ENCODE measurements at places on chromosomes 7 and 10.

GRCh38 chr10:71375952-71376351, 20.8 kb upstream of the CDH23 start:
- no peak for DNase-seq

- DNase-seq, result no peak
These were observed 52.8 kb upstream of the KCNIP2 start for GRCh38 chr10:101896225-101896877.

DNA sequence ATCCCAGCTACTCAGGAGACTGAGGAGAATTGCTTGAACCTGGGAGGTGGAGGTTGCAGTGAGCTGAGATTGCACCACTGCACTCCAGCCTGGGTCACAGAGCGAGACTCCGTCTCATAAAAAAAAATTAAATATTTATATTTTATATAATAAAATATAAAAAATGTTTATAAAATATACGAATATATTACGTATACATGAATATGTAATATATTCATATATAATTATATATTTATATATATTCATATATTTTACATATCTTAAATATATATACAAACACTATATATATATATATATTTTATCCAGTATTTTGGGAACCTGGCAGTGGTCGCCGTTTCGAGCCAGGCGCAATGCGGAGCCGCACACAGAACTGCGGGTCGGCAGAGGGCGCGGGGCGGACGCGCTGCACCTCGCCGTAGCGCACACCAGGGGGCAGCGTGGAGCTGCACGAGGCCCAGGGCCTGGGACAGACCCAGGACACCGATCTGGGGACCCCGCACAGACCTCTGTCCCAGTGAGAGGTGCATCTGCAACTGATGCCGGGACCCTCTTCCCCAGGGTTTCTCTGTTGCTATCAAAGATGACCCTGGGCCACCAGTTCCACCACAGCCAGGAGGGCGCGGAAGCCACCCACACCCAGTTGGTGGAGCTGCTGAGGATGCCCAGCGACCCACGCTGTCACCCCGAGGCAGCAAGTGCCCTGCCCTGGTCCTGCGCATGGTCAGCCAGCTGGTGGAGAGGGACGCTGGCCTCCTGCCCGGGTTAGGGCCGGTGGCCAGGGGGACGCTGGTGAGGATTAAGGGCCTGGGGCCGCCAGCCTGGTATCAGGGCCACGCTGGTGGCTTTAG, 22.7 kb downstream of the AP5Z1 start:
- DNase-seq, result no peak

DNA sequence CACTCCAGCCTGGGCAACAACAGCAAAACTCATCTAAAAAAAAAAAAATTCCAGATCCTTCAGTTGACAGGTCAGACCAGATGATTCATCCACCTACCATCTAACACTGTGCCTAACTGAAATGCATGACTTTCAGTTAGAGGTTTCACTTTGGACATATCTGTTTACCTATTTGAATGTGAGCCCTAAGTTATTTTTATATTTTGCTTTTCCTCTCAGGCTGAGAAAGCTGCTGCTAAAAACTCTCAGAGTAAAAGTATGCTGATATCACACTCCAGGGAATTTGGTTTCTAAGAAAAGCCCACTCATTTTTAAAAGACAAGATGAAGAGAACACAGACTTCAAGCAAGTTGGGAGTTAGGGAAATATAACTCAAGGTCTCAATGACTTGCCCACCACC, 126.0 kb downstream of the SGMS1 start:
- no peak for DNase-seq

DNA sequence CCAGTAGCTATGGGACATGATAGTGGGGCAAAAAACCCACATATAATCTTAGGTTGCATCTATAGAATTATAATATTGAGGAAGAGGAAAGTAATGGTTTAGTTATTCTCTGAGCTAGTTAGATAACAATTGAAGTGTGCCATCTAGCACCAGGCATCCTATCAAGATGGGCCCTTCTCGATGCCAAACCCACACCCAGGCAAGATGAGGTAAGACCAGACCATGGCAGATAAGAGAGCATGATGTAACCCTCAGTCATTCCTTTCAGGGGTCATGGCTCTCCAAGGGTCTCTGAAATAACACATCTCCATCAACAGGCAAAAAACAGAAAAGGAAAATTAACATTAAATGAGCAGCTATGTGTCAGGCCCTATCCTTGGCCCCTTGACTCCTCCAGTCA, 128.7 kb downstream of the SH3PXD2A start:
- DNase-seq, result no peak

- DNase-seq, result no peak
These were observed 58.4 kb downstream of the NEURL1 start for GRCh38 chr10:103551619-103552602.

- no peak for DNase-seq
These were observed 8.5 kb downstream of the H2BK1 start for GRCh38 chr7:151201751-151202150.

GRCh38 chr7:28498636-28499035, 86.3 kb downstream of the CREB5 start:
- DNase-seq, result no peak

- DNase-seq, result no peak
These were observed 99.9 kb downstream of the CUBN start for GRCh38 chr10:17029581-17030271.

DNA sequence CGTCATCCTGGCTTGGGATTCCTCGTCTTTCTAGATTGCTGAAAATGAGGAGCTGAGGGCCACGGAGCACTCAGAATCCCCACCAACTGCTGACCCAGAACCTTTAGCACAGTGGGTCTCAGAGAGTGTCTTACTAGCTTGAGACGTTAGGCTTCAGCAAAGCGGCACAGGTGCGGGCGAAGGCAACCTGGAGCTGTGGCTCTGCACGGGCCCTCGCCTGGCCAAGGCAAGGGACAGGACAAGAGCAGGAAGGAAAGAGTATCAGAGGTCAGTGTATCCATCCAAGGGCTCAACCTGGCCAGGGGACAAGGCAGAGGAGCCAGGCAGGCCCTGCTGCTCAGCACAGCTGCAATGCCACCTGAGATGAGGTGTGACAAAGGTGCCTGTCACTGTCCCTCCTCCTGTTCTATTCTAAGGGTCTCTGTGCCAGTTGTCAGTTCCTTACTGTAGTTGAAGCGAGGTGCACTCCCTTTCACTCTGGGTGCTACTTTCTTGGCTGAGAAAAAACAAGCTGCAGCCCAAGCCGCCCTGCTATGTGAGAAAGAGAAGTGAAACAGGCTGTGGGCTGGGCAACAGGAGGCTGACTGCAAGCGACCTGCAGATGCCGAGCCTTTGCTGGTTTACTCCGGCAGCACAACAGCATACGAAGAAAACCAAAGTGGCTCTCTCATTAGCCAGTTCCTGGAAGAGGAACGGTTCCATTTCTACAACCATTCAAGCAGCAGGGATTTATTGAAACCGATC, 33.3 kb upstream of the KDM7A start:
- no peak for DNase-seq

DNA sequence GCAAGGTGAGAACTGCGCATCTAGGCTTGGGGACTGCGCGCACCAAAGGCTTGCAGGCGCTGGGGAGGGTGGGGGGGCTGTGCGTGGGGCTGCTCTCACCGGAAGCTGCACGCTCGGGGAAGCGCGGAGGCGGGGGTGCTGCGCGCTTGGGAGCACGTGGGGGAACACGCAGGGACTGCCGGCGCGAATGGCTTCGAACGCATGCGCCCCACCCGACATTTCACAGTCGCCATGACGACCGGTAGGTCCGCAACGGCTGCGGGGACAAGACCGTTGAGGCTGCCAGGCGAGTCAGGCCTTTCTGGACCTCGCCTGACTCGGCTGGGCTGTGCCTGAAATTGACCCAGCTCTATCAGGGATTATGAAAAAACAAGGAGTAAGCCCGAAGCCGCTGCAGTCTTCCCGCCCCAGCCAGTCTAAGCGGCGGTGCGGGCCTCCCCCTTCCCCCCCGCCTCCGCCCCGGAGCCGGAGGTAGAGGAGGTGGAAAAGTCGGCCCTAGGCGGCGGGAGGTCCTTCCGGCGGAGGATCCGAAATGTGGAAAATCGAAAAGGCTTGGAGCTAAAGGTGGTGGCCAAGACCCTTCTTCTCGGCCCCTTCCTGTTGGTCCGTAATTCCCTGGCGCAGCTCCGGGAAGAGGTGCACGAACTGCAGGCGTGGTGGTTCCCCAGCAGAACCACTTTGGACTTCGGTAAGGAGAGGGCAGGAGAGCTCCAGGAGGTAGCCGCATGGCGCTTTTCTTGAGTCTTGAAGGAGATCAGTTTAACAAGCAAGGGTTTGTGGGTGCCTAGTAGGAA, 34.9 kb upstream of the STEAP1 start:
- peak; percentile 62 for DNase-seq

DNA sequence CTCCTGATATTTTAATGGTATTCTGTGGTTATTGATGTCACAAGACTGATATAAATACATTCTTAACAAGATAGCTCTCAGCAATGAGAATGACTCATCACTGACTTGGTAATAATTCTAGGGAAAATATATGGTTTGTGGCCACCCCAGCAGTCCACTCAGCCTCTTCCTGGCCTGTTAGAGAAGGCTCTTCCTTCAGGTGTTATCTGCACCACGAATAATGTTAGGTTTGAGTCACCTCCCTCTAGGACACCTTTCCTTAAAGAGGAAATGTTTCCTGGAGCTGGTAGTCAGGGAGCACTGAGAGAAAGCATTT, 163.3 kb downstream of the SVIL start:
- no peak for DNase-seq

- DNase-seq, result no peak
These were observed 30.4 kb downstream of the LRRC4 start for GRCh38 chr7:128000854-128001265.

GRCh38 chr10:110780704-110781103, 91.0 kb upstream of the PDCD4 start:
- no peak for DNase-seq

DNA sequence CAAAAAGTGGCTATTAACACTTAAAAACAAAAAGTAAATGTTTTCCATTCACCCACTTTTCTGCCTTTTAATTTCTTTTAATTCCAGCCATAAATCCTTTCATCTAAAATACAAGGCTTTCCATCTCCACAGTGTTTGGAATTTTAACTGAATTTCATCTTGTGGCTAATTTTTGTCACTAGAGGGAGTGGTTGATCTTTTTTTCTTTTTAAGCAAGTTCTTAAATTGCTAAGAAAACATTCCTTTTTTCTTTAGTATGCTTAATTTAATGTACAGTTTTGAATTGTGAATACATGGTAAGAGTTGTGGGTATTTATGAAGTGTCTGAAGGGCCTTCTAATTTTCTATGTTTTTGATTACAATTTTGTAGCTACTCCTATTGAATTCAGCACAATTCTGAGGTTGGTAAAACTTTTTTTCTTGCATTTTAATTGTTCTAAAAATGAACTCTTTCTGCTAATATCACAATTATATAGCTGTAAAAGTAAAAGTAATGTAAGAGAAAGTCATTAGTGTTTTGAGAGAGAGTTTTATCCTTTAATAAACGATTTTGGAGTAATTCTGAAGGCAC, 54.9 kb upstream of the ANK3 start:
- no peak for DNase-seq

- DNase-seq, result no peak
These were observed 289.5 kb upstream of the MKLN1 start for GRCh38 chr7:131038153-131038552.

GRCh38 chr10:69895759-69896158, 94.1 kb downstream of the COL13A1 start:
- no peak for DNase-seq

DNA sequence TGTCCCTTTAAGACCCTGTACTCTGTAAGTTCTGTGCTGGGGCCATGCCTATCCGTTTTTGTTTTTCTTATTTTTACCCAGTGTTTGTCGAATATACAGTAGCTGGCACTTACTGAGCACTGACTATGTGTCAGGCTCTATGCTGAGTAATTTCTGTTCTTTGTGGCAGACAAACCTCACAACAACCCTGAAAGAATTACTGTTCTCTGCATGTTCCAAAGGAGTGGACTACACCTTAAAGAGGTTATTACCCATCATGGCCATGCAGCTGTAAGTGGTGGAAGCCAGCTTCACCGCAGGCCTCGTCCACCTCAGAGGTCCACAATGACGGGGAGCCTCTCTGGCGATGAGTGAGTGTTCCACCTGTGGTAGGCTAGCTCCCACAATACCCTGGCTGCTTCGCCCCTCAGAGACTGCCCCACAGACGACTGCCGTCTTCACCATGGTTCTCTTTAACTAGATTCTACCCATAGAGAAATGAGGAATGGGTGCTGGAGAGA, 30.1 kb upstream of the RBM20 start:
- DNase-seq, result no peak

DNA sequence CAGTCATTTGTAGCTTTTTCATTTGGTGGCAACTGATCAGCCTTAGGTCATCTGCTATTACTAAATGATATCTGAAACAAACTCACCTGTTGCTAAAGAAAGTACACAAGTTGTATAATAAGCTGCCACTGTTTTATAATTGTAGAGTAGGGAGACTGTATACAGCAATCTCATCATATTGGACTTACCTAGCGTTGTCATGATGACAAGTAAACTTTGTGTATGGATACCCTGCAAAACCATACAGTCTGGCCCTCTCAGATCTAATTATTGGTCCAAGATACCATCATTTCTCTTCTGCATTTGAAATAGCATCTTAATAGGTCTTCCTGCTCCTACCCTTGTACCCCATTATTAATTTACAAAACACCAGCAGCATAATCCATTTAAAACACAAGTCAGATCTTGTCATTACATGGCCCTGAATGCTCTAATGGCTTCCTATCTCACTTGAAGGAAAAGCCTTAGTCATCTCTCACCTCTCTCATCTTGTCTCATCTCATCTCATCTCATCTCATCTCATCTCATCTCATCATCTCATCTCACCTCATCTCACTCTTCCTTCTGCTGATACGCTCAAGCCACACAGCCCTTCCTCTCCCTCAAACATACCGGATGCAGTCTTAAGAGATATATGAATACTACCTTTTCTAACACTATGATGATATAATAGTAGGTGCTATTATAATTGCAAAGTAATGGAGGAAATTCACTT, 540.6 kb downstream of the MDFIC start:
- no peak for DNase-seq

DNA sequence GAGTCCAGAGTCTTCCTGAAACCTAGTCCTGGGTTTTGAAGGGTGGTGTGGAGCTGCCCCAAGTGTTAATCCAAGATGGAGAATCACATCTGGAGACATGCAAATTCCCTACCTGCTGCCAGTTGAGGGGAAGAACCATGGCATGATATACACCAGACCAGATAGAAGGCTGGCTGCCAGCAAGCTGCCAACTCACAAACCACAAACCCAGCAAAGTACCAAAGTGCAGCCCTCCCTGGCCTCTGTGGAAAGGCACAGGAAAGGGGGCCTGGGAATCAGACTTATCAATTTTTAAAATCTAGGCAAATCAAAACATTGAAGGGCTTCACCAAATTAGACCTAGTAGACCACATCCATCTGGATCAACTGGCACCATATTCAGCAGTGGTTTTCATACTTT, 157.0 kb downstream of the TMEM26 start:
- DNase-seq, result no peak

Data from NCI-H1105 (cell line).